ENCODE measurements at places on chromosomes 2 and 18.

- no peak for DNase-seq
Measured at GRCh38 chr18:43049021-43049420, 66.5 kb downstream of the RIT2 start.

DNA sequence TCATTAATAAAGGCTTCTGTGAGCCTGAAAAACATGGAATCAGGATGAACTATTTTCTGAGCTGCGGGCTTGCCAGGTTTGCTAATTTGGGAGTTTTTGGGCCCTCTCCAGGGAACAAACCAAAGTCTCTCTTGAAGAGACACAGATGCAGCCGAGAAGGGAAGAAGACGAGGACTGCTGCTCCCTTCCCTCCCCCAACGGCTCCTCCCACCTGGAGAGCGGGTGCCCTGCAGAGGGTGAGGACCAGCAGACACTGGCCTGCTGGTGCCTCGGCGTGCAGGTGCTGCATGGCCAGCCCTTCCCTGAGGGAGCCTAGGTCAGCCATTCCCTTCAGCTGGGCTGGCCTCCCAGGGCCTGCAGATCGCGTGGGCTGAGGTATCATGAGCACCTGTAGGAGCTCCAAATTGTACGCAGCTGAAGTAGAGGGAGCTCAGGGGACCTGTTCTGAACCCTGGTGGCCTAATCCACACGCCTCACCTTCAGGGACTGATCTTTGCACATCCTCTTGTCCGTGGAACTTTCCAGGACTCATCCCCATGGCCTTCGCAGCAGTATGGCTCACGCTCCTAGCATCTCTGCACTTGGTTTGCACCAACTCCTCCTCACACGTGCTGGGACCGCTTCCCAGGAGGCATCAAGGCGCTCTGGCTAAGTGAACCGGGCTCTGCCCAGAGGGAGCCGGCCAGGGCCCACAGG is 19.5 kb downstream of the EMX1 start:
- no peak for DNase-seq

GRCh38 chr18:78984941-78985784 is 5.5 kb downstream of the SALL3 start:
- DNase-seq = no peak

DNA sequence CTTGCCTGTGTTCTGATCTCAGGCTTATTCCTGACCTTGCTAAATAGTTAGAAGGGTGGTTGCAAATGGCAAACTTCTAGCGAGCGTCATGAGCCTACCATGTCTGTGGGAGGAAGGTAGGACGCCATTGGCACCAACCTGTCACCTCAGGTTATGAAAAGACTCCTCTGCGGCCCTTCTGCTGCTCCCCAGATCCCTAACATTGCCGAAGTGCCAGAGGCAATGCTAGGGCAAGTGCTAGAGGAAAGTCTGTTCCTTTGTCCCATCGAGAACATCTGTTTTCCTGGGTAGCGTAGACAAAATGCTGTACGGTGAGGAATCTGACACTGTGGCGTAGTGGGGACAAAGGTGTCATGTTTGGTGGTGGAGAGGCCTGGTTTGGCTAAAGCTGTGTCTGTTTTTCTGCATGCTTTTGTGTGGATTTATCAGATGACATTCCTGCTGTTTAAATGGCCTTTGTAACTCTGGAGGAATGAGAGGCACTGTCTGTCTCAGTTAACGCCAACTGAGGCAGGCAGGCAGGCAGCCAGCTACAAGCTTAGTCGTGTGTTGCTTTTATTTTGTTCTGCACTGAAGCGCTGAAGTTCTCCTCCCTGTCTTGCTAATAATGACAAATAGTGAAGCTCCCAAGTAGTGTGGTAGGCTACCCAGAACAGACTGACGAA is 94.1 kb downstream of the PRPF40A start:
- no peak for DNase-seq

DNA sequence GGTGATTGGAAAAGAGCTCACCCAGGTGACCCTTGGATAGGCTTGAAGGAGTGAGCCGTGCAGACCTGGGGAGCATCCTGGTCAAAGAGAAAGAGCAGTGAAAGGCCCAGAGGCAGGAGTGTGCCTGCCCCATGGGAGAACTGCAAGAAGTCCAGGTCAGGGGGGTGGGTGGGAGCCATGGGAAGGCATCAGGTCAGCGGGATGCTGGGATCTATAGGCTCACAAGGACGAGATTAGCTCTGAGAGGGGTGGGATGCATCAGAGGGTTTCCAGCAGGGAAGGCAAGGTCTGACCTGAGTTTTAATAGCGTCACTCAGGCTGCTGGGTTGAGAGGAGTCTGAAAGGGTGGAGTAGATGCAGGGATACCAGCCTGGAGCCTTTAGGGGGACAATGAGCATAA is 158.6 kb downstream of the SMAD7 start:
- no peak for DNase-seq

Data from hematopoietic multipotent progenitor cell treated with erythropoietin and hydrocortisone succinate and interleukin-3 and kit ligand, for 17 days (in vitro differentiated cells).